ENCODE measurements at places on chromosomes 2 and 18.

DNA sequence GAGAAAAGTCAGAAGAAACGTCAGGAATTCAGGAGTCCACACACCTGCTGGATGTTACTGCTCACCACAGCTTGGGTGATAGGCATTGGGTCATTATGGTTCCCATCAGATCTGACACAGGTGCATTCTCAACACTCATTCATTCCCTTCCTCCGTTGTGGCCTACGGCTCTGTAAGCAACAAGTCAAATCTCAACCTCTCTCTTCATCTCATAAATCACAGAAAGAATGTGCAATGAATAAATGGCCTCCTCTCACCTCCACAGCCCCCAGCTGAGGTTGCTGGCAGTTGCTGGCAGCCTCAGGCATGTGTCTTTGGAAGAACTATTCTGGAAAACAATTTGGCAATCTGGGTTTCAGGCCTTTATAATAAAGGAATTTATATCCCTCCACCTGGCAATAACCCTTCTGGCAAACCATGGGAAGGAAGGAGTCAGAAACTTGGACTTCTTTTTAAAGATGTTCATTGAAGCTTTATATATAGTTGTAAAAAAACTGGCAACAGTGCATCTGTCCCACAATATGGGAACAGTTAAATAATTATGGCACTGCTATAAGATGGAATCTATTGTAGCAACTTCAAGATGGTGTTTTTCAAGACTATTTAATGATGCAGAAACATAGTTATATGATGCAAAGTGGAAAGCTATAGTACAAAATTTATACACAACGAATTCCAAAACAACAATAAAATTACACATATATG, 175.4 kb downstream of the ANAPC1 start:
- DNase-seq: no peak

DNA sequence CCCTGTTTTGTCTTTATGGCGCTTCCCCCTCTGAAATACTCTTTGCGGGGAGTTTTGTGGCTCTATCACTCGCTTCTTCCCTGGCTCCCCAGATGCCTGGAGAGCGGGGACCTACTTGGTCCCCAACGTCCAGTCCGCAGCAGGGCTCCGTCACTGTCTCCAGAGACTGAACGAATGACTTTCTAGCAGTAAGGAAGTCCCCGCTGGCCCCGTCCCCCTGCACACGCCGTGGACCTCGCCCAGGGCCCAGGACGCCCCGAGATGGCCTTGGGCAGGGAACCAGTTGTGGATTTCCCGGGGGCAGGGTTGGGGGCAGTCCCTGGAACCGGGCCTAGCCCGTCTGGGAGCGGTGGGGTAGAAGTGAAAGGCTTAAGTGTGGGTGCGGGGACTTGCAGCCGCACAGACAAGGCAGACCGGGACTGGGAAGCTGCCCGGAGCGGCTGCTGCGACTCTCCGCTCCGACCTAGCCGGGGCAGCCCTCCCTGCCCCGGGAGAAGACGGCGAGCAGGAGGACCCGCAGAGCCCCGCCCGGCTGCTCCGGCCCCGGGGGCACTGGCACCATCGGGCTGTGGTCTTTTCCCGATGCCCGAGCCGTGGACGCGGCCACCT, 821 bp upstream of the EPHA4 start:
- DNase-seq: peak; percentile 45

- peak; percentile 22 for DNase-seq
These were observed 24.4 kb downstream of the CNOT11 start for GRCh38 chr2:101277111-101277510.

- DNase-seq: no peak
These were observed 5.4 kb downstream of the ITGAV start for GRCh38 chr2:186595219-186595618.

DNA sequence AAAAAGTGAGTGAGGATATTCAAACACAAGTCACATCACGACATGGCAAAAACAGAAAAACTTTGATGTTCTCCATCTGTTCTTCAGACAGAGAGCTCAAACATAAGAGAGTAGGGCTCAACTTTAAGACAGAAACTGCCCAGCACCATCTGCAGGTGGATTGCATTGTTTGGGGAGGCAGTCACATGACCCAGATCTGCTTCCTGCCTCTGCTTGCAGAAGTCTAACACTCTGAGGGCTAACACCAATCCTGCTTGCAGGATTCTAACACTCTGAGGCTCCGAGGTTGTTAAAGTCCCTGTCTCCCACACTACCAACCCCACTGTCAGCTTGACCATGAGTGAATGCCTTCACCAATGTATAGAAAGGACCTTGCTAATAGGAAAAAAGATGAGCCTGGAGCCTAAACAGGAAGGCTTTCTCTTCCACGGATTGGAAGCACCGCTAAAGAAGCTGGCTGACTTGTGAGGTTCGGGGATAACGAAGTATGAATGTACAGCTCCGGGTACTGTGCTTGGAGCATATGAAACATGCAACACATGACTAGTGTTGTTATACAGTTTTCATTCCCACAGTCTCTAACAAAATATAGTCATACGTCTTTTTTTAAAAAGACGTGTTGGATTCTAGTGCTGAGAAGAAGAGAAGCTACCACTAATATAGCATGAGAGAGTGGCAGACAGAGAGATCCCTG, 176.6 kb upstream of the CREB1 start:
- peak; percentile 40 for DNase-seq

- no peak for DNase-seq
These were observed 976 bp upstream of the ACADL start for GRCh38 chr2:210226223-210226622.

- no peak for DNase-seq
These were observed 20.1 kb downstream of the SMYD1 start for GRCh38 chr2:88087763-88088162.

DNA sequence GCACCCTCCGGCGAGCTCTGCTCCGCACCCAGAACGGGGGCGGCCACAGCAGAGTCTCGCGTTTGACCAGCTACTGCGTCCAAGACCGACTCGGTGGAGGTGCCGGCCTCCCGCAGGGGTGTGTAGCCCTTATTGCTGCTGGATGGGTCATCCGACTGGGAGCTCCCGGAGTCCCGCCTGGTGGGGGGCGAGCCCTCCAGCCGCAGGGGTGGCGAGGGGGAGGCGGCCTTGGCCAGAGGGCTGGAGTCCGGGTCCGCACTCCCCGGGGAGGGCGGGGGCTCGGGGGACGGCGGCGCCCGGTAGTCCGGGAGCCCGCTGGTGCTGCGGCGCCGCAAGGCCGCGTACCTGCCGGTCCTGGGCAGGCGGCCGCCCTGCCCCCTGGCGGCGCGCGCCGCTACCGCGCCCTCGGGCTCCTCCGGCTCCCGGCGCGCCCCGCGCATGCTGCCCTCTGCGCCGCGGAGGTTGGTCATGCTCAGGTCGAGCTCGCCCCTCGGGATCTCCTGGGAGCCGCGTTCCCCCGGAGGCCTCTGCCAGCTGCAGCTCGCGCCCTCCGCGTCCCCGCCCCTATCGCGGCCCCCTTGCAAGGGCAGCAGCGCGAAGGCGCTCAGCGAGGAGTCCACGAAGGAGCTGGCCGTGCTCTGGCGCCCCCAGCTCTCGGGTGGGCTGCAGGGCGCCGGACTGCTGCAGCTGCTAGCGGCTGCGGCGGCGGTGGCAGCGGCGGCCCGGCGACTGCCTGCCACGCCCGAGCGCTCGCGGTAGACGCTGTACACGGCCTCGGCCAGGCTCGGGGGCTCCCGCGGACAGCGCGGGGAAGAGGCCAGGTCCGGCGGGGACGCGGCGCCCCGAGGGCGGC, 4.8 kb downstream of the TMEM200C start:
- peak; percentile 55 for DNase-seq

DNA sequence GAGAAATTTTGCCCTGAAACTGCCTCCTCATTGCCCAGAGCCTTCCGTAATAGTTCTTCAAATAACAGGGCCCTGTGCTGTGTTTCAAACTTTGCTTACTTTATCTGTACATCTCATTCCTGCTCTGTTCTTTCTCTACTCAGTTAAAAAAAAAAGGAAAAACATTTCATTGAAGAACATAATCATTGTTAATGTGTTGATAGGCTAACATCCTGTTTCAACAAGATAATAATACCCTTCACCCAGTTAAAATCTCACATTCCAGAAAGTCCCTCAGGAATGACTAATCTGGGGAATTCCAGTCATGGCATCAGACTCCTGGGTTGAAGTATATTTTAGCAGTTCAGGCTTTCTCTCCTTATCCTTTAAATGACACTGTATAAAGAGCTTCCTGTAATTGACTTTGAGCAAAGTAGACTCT, 45.6 kb upstream of the ITGAV start:
- no peak for DNase-seq

- DNase-seq: no peak
These were observed 61.4 kb downstream of the CYRIA start for GRCh38 chr2:16604236-16604635.

DNA sequence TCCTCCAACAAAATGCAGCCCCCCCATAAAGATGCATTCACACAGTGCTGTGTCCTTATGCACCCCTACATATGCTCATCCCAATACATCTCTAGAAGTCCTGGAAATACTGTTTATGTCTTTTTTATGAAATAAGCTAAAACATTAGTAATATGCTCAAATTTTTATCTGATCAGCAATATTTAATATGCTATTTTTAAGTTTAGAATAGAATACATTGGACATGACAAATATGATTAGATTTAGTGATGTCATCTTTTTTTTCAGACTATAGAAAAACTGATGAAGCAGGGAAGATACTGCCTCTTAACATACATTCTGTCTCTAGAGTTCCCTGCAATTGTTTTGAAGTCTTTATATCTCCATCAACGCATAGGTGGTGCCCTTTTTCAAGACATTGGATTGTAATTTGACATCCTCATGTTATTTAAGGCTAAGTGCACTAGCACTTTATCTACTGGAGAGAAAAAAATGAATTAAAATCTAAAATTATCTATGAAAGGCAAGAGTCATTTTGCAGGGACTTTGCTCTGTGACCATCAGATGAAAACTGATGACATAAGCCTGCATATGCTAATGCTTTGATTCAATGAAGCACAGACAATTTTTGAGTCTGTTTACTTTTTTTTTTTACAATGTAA, 395.3 kb downstream of the LPIN1 start:
- DNase-seq: no peak

DNA sequence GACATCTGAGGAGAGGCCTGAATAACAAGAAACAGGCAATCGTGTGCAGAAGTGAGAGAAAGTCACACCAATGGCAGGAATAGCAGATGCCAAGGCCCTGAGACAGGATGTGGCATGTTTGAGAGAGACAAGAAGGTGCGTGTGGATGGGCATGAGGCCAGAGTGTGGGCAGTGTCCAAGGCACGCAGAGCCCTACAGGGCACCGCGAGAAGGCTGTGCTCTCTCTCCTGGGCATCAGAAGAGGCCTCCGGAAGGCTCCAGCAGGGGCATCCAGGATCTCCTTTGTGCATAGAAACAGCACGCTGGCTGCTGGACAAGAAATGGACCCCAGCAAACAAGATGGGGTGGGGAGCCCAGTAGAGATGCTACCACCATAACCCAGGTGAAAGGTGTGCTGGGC, 239.0 kb upstream of the RAB6C start:
- no peak for DNase-seq

- DNase-seq: no peak
These were observed 410.7 kb upstream of the DSEL start for GRCh38 chr18:67926929-67927864.

DNA sequence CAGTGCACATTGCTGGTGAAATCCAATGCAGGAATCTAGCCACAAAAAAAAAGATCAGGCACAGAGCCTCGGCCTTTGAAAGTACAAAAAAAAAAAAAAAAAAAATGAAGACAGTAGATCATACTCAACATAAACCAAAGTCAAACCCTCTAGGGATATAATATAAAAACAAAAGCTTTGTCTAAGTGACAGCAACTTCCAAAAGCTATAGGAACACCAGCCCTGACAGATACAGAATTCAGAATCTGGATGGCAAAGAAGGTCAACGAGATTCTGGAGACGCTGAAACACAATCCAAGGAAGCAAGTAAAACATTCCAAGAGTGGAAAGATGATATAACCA, 54.0 kb upstream of the SCN1A start:
- no peak for DNase-seq

DNA sequence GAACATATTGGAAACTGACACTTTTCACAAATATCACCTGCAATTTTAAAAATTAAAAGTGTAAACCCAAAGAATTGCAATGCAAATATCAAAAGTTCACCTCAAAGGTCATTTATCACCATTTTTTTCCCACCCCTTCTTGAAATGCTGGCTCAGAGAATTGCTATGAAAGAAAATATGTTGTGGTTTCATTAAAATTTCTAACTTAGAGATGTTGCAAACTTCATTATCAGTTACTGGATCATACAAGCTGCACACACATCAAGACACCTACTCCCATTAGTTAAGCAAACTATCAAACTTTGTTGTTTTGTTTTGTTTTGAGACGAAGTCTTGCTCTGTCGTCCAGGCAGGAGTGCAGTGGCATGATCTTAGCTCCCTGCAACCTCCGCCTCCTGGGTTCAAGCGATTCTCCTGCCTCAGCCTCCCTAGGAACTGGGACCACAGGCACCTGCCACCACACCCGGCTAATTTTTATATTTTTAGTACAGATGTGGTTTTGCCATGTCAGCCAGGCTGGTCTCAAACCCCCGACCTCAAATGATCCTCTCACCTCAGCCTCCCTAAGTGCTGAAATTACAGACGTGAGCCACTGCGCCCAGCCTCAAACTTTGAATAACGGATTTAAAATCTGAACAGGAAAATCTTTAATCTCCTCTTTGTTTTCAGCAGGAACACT, 37.0 kb downstream of the STK39 start:
- DNase-seq: no peak

- no peak for DNase-seq
These were observed 821 bp upstream of the EML6 start for GRCh38 chr2:54722641-54723040.

DNA sequence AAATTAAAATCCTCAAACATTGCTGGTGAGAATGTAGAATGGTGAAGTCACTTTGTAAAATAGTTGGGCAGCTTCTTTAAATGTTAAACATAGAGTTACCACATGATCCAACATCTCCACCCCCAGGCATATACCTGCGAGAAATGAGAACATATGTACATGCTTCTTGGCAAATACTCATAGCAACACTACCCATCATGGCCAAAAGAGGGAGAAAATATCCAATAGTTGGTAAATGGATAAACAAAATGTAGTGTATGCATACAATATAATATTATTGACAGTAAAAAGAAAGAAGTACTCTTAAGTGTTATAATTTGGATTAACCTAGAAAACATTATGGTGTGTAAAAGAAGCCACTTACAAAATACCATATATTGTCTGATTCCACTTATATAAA, 185.9 kb downstream of the CDH7 start:
- no peak for DNase-seq

GRCh38 chr2:191165176-191165643, 14.4 kb upstream of the STAT4 start:
- peak; percentile 15 for DNase-seq

DNA sequence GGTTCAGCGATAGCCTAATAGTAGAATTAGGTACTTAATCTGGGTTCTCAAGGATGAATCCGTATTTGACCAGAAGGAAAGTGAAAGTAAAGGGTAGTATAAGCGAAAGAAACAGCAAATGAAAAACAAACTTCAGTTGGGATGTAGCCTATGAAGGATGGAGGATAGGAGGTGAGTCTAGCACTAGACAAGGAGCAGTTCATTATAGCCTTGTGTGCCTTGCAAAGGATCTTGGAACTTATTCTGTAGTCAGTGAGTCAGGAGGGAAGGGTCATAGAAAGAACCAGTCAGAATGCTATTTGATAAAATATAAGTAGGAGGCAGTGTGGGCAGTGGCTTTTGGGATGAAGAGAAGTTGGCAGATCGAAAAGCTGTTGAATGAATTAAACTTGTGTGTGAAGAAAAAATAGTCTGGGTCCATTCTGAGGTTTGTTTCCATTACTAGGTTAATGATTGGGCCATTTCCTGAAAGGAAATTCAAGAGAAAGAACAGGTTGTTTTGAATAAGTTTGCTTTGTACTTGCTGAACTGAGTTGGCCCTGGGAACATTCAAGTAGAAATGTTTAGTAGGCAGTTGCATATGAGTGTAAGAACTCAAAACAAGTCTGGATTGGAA, 48.5 kb downstream of the ANKRD12 start:
- no peak for DNase-seq

GRCh38 chr2:55733335-55733734, 39.7 kb upstream of the PNPT1 start:
- DNase-seq: no peak

Measured in WERI-Rb-1 (cell line).